ENCODE measurements at places on chromosomes 5 and 9.

GRCh38 chr9:107883496-107884124, 394.0 kb upstream of the KLF4 start:
- no peak for DNase-seq

- no peak for DNase-seq
Observed at GRCh38 chr5:51860532-51861018, 477.3 kb downstream of the ISL1 start.

DNA sequence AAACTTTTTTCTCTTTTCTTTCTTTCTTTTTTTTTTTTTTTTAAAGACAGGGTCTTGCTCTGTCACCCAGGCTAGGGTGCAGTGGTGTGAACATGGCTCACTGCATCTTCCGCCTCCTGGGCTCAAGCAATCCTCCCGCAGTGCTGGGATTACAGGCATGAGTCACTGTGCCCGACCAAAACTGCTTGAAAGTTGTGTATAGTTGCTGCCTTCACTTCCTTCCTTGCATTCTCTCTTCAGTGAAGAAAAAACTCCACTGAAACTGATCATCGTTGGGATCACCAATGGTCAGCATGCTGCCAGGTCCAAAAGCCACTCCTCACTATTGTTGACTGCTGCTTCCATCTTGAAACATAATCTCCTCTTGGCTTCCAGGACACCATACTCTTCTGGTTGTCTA, 66.6 kb upstream of the CTNNA1 start:
- DNase-seq = no peak

GRCh38 chr5:133293960-133294359, 242.1 kb downstream of the HSPA4 start:
- DNase-seq = no peak

GRCh38 chr9:87671925-87672324, 54.0 kb upstream of the CTSL start:
- DNase-seq = no peak

GRCh38 chr5:64165160-64165499, 513 bp upstream of the RNF180 start:
- no peak for DNase-seq

DNA sequence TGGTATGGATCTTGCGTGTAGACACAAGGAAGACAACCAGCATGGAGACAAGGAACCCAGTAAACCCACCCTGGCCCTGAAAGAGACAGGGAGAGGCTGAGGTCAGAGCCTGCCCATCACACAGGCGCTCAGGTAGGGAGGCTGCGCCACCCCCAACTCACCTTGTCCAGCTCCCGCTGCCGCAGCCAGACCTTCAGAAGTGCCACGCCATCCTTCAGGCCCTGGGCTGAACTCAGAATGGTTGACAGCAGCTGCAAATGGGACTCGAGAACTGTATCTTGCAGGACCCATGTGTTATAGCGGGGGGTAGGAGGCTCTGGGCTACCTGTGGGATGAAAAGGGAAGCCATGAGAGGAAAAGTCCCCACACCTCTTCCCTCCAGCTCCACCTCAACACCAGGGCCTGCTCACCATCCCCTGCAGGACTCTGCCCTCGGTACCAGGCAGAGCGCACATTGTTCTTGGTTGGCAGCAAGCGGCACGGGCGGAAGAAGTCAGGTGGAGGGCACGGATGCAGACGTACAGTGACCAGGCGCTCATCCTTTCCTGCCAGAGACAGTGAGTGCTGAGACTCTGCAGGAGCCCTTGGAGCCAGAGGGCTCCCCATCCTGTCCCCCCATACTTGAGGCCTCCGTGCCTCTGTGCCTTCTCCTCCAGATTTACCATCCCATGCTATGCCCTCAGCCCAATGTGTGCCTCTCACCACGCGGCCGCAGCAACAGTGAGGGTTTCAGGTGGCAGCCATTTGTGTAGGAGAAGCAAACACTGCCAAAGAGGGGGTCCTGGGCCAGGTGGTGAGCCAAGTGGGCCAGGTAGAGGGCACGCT, 4.7 kb downstream of the NOL6 start:
- no peak for DNase-seq

DNA sequence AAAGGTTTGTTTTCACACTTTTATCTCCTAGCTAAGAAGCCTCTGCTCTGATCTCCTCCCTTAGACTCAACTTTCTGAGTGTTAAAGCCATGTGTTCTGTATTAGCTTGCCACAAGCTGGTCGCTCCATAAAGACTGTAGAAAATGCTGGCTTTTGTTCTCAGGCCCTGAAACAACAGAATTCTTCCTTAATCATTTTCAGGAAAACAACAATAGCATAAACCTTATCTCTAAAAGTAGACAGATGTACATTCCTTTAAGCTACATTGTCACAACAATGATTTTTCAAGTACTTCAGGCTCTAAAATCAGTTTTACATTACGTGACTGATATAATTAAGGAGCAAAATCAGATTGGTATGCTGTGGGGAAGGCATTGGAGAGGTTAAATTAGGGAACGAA, 41.9 kb downstream of the VCAN start:
- no peak for DNase-seq

GRCh38 chr9:122580360-122580759, 2.8 kb downstream of the OR1L8 start:
- no peak for DNase-seq

DNA sequence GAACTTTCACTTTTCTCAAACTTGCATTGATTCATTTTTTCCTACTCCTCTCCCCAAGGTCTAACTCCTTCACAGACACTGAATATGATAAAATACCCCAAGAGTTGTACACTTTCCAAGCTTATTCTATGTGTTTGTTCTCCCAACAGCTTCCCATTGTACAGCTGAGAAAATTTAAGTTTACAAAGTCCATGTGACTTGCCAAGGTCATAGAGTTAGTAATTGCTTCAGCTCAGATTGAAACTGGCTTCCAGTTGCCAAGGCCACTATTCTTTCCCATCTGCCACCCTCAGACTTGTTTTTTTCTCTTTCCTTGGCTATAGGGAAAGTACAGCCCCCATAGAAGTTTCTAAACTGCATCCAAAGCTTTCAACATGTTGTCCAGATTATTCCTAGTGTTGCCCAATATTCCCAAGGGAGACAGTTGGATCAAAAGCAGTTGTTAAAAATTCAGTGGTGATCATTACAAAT, 34.8 kb downstream of the TNFSF8 start:
- DNase-seq = no peak

DNA sequence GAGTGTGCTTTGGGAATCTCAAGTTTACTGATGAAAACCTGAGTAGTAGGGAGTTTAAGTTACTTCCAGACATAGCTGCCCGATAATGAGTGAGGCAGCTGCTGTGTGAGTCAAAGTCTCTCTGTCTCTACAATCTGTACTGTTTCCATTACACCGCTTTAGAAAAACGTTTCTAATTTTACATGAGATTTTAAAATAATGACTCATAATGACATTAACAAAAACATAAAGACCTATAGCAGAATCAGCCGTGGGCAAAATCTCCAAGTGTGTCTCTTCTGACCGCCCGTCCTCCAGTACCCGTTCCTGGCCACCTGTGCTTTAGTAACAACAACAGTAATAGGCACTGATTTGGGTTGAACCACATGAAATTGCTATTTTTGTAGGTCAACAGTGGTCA, 69.6 kb upstream of the PRRC1 start:
- DNase-seq = no peak

GRCh38 chr9:82677086-82677485, 385.9 kb downstream of the RASEF start:
- no peak for DNase-seq

- DNase-seq = no peak
Observed at GRCh38 chr9:77464661-77465060, 183.5 kb downstream of the GNA14 start.

GRCh38 chr9:86500031-86500430, 145.8 kb upstream of the TUT7 start:
- DNase-seq = no peak

DNA sequence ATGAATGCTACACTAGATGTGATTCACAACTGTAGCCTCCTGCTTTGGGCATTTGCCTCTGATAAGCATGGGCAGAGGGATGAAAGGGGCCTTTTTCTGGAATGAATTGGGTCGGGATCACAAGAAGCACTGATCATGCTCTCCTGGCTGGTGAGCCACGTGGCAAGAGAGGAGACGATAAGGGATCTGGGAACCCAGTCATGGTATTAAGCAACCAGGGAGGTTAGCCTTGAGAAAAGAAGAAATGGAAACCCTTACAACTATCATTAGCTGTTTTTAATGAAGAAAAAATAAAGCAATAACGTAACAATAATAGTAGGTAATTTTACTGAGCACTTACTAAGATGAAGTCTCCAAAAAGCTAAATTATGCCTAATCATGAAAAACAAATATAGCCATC, 50.0 kb upstream of the RAI14 start:
- DNase-seq = no peak

GRCh38 chr5:109365653-109366052, 44.1 kb downstream of the PJA2 start:
- DNase-seq = no peak

DNA sequence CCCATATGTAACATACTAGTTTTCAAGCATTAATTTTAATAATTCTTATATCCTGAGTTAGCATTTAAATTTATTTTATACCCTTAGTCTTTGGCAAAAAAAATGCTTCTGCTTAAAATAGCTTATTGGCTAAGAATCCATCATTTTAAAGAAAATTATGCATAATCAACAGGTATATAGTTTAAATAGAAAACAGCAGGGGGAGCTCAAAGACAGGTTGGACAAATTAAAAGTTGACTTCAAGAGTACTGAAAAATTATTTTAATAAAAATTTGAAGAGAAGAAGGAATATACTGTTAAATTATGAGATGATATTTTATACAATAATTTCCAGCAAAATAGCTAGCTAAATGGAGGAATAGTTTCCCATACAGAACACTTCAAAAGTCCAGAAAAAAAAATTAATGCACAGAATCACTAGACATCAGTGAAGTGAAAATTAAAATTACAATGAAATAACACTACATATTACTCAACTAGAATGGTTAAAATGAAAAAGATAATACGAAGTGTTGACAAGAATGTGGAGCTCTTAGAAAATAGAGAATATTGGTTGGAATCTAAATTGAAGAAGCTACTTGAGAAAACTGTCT, 387.1 kb downstream of the PDE4D start:
- no peak for DNase-seq

DNA sequence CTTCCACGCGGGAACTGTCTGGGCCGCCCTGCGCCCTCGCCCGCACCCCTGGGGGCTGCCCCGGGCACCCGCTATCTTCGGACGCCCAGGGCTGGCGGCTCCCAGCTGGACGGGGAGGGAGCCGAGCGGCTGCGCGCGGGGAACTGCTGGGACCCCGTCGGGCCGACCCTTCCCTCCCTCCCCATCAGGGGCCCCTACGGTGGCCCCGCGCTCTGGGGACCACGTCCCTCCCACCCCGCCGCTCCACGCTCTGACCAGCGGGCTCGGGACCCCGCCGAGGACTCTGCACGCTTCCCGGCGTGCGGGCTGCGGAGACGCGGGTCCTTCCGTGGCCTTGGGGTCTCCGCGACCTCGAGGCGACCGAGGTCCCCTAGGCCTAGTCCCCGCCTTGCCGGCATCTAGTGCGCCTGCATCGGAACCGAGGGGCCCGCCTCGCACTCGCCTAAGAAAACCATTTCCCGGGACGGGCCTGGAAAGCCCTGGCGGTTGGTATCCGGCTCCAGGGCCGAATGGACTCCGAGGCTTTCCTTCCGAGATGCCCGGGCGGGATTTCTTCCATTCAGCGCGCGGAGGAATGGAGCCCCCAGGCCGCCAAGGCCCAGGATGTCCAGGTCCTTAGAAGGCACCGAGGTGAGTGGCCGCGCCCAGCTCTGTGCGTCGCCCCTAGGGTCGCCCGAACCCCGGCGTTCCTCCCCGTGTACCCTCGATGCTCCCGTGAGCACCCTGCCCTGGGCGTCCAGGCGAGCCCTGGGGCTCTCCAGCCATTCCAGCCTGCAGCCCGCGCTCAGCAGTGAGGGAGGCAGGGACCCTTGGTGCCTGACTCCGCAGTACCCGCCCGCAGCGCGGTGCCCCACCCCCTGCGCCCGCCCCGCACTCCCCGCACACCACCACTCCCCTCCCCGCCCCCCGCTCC, 705 bp upstream of the SLC6A3 start:
- DNase-seq = no peak

DNA sequence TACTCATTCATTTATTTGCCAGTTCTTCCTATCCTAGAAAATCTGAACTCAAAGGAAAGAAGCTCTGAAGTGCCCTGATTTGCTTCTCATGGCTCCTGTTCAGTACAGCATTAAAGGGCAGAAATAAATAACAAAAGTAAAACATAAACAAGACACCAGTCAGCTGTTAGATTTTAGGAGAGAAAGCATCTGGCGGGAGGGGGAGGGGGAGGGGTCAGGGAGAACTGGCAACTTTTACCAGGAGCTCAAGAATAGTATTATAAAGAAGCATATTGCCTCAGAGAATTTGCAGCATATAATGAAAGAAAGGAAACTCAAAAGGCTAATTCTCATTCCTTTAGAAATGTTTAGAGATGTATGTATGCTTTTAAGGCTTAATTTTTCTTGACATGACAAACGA, 68.1 kb downstream of the SEMA6A start:
- DNase-seq = no peak

DNA sequence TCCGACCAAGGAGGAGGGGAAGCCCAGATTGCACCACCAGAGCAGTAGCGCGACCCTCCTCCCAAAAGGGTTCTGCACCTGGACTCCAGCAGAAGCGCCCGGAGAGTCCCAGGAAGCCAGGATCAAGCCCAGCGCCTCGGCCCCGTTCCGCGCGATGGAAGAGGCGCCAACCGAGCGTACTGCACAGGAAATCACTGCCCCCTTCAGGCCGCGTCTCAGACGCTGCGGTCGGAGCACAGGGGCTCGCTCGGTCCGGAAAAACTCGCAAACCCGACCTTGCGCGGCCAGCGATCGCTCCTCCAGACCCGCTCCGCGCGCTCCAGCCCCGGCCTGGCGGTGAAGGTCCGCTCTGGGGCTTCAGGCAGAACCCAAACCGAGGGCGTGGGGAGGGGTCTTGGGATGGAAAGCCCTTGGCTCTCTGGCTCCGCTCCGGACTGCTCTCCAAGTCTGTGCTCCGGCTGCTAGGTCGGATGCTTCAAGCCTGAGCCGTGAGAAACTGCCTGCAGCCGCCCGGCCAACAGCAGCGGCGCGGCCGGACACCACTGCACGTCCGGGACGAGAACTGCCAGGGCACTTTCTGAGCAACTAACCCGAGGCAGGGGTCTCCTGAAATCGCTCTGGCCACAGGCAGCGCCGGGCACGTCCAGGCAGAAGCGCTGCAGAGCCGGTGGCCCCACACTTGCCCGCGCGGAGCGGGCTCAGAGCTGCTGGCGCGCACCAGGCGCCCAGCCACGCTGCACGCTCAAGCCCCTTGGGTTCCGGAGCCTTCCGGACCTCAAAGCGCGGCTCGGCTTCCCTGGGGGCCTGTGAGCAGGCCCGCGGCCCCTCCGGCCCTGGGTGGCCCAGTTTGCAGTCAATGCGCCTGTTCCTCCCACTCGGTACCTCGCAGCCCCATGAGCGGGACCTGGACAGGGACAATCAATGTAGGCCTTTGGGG, 1.3 kb downstream of the GABBR2 start:
- no peak for DNase-seq

- no peak for DNase-seq
Observed at GRCh38 chr5:42811591-42812446, at the start of gene SELENOP. SELENOP (minus strand) TSS chr5:42811892; CDS start chr5:42808353, 3,539 bp downstream.
